Activated CD8-positive, alpha-beta memory T cell treated with anti-CD3 and anti-CD28 coated beads, Interleukin-2, amount 50 U/mL, for 4 hours (primary cell): ENCODE measurements at places on chromosomes 12 and 14.

- DNase-seq, result peak; percentile 25
Observed at GRCh38 chr12:96401076-96401871, 1.0 kb upstream of the CDK17 start.

GRCh38 chr12:130661486-130662255 lies 54.4 kb downstream of the RIMBP2 start:
- DNase-seq, result no peak

GRCh38 chr12:101671157-101671791 lies 26.2 kb upstream of the CHPT1 start:
- DNase-seq, result no peak

GRCh38 chr14:95039993-95040348 lies 117.4 kb downstream of the DICER1 start:
- DNase-seq, result no peak

- no peak for DNase-seq
Observed at GRCh38 chr14:100880271-100881101, 23.0 kb downstream of the RTL1 start.

- no peak for DNase-seq
Observed at GRCh38 chr12:71665090-71665463, 976 bp downstream of the THAP2 start.
